ENCODE measurements at places on chromosomes 3 and 15. TPM values are rescaled to one million over a fixed set of nuclear protein-coding genes. Genes with fewer than 3 reads are reported as not detected.

ANKRD63 gene
- not detected for polyA plus RNA-seq

SYNPR gene
- polyA plus RNA-seq: 2.0 TPM

NDUFB4 gene
- 170 TPM for polyA plus RNA-seq

SLC7A14 gene
- 5.1 TPM for polyA plus RNA-seq

ADAM10 gene
- polyA plus RNA-seq: 66.3 TPM

PDHB gene
- 154 TPM for polyA plus RNA-seq

CD276 gene
- 70.4 TPM for polyA plus RNA-seq

DCLK3 gene
- 1.5 TPM for polyA plus RNA-seq

ZNF80 gene
- polyA plus RNA-seq: 0.17 TPM

FAM81A gene
- 4.5 TPM for polyA plus RNA-seq

TRH gene
- polyA plus RNA-seq: 2.6 TPM

FSIP1 gene
- polyA plus RNA-seq: 3.8 TPM

FBXO40 gene
- not detected for polyA plus RNA-seq

TUSC7 gene
- polyA plus RNA-seq: not detected

ATP10A gene
- polyA plus RNA-seq: not detected

PRICKLE2 gene
- 8.7 TPM for polyA plus RNA-seq

SEMA3G gene
- polyA plus RNA-seq: not detected

UTS2B gene
- polyA plus RNA-seq: 0.46 TPM

All from neural cell (in vitro differentiated cells).